ENCODE measurements at places on chromosomes 1 and 21. TPM values are rescaled to one million over a fixed set of nuclear protein-coding genes. Genes with fewer than 3 reads are reported as not detected.

Gene MNDA
- not detected for polyA plus RNA-seq

GRCh38 chr1:193916452-193916851 is 730.0 kb upstream of the B3GALT2 start:
- DNase-seq: no peak
- H3K27ac ChIP-seq: no peak overlapping the region
- no peaks in the 10 kb centered on the region for H3K36me3 ChIP-seq
- H3K27me3 ChIP-seq: no peaks in the 10 kb centered on the region

Gene TTC39A
- polyA plus RNA-seq: not detected

GRCh38 chr21:25881524-25882376 is 147.0 kb downstream of the GABPA start:
- no peak overlapping the region for H3K4me3 ChIP-seq
- no peaks in the 10 kb centered on the region for H3K36me3 ChIP-seq
- peak; percentile 67 for DNase-seq
- no peak overlapping the region for H3K27ac ChIP-seq
- H3K27me3 ChIP-seq: no peaks in the 10 kb centered on the region

DNA sequence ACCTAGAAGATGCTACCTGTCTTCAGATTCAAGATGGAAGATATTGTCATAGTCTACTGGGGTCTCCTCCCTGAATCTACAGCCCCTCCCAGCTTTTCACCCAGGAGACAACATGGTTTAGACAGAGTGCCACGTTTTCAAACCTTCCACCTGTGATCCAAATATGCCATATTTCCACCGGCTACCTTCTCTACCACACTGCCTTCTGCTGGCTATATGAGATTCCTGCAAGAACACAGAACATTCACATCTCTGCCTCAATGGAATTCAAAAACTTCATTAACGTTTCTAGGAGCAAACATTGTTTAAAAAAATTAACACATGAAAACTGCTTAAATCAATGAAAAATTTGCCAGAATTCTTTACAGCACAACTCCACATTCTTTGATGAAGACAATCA is 12.9 kb upstream of the LELP1 start:
- H3K27ac ChIP-seq: no peak overlapping the region
- H3K36me3 ChIP-seq: no peaks in the 10 kb centered on the region
- H3K4me3 ChIP-seq: no peak overlapping the region
- DNase-seq: peak; percentile 5
- no peaks in the 10 kb centered on the region for H3K4me1 ChIP-seq

Gene APOBEC4
- not detected for polyA plus RNA-seq

Data from GM23248 (cell line).